ENCODE measurements at places on chromosomes 4 and X.

DNA sequence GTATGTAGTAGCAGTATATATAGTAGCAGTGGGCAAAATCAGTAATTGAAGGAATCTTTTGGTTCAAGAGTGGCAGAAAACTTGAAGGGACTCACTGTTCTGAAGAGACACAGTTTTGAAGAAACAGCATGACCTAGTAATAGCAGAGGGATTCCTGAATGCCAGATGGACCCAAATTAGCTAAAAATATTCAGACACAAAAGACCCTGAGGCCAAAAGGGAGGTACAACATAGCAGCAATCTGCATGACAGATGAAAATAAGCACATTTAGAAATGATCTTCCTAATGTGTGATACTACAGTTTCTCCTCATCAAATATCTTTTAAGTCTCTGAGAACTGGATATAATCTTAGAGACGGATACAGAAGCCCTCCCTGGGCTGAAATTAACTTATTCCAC is 536.6 kb downstream of the PPARGC1A start:
- no peak for DNase-seq

DNA sequence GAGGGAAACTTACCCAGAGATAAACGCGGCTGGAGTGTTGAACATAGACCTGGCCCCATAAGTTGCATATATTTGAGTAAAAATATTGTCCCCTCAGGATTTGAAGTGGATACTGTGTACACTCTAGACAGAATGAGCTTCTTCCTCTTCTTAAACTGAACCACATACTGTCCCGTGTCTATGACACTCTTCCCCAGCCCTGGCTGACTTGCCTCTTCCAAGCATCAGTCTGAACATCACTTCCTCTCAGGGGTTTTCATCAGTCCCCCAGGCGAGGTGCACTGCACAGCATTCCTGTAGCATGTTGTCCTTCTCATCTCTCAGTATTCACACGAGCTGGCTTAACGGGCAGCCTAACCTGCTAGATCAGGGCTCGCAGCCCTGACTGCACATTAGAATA is 80.5 kb upstream of the TMEM150C start:
- no peak for DNase-seq

GRCh38 chr4:101807351-101807750 is 16.8 kb downstream of the BANK1 start:
- DNase-seq, result no peak

- no peak for DNase-seq
Observed at GRCh38 chrX:132059973-132060540, 37.0 kb downstream of the STK26 start.

GRCh38 chr4:186082221-186082620 is 13.3 kb downstream of the TLR3 start:
- no peak for DNase-seq

DNA sequence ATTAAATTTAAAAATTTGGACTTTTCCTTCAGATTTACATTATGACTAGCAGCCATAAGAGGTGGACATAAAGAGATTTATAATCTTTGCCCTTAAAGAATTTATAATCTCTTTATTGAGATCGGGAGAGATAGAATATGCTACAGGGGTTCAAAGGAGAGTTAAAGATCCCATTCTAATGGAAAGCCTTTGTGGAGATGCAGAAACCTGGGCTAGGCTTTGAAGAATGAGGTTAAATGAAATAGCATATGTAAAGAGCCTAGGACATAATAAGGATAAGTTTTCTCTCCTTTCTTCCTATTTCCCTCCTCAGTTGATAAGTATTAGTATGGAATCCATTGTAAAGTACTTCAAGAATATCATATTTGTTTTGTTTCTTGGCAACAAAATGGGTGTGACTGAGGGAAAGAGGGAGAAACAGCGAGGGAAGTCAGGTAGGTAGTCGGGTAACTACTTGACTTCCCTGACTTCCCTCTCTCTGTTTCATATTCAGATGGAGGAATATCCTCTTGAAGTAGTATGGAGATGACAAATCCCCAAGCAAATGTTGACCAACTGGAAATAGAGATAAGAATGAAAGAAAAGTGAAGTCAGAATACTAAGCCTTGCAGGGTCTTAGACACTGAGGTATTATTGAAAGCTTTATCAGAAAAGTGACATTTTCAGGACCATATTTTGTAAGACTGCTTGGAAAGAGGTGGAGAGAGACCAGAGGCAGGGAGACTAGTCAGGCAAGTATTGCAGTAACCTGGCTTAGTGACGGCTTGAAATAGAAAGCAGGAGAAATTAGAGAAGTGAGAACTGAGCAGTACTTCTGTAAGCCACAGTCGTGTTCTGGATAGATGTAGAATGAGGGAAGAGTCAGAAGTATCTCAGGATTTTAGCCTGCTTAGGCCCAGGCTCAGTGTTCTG is 82.9 kb downstream of the PDLIM5 start:
- no peak for DNase-seq

GRCh38 chrX:71214604-71215337 is 8.3 kb upstream of the GJB1 start:
- DNase-seq, result no peak

GRCh38 chr4:99362768-99363167 is 10.2 kb upstream of the ADH1C start:
- no peak for DNase-seq

GRCh38 chr4:154559494-154560418 is 3.1 kb upstream of the FGB start:
- no peak for DNase-seq

DNA sequence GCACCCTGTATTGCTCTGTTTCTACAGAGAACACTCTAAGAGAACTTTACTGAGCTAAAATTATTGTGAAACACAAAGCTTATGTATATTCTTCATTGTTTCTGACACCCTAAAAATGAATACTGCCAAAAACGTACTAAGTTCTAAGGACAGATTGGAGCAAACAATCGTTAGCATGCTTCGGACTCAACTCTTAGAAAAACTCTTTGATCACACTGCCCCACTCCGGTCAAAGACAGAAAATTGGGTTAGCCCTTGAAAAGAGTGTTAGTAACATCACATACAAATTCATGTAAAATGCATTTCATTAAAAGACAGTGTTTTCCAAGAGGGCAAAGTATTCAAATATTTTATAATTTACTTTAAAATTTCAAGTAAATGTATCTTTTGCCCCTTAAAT is 177.4 kb downstream of the DCHS2 start:
- DNase-seq, result no peak

- no peak for DNase-seq
Observed at GRCh38 chrX:103431316-103431715, 55.0 kb downstream of the BEX3 start.

DNA sequence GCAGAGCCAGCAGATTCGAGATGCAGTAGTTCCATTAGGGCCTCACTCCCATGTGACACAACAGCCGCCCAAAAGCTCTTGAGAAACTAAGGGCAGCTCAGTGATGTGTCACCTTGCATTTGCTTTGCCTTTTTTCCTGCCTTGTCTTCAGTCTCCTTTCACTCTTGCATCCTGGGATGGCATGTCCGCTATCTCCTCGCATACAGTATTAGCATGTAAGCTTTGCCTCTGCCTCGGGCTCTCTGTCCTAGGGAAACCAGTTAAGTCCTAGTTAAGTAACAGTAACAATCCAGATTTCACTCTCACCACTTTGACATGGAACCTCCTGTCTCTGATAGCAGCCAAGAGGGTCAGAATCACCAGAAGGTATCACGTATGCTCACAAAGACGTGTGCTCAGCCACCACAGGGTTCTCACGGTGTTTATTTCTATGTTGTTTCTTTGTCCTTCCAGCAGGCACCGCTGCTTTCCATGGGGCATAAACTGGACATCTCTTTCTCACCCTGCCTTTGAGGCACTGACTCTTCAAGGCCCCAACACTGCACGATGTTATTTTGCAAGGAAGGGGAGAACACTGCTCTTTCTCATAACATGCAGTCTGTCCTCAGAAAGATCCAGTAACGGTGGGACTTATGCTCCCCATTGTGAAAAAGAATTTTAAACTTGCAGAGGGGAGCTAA is 26.7 kb upstream of the SORBS2 start:
- no peak for DNase-seq

- DNase-seq, result no peak
Observed at GRCh38 chr4:108877821-108878220, 115.0 kb upstream of the ETNPPL start.

DNA sequence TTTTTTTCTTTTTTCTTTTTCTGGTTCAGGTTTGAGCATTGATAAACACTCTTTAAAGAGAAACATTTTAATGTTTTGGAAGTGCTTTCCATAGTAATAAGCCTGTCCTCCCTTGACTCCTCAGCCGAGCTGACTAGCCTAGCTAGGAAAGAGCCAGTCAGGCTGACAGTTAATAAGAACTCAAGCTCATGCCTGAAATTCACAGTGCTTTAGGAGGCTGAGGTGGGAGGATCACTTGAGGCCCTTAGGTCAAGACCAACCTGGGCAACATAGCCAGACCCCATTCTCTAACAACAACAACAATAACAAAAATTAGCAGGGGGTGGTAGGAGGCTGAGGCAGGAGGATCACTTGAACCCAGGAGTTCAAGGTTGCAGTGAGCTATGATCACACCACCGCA is 53.4 kb upstream of the ZCCHC13 start:
- no peak for DNase-seq

GRCh38 chr4:2442175-2442993 is 23.6 kb downstream of the CFAP99 start:
- no peak for DNase-seq

DNA sequence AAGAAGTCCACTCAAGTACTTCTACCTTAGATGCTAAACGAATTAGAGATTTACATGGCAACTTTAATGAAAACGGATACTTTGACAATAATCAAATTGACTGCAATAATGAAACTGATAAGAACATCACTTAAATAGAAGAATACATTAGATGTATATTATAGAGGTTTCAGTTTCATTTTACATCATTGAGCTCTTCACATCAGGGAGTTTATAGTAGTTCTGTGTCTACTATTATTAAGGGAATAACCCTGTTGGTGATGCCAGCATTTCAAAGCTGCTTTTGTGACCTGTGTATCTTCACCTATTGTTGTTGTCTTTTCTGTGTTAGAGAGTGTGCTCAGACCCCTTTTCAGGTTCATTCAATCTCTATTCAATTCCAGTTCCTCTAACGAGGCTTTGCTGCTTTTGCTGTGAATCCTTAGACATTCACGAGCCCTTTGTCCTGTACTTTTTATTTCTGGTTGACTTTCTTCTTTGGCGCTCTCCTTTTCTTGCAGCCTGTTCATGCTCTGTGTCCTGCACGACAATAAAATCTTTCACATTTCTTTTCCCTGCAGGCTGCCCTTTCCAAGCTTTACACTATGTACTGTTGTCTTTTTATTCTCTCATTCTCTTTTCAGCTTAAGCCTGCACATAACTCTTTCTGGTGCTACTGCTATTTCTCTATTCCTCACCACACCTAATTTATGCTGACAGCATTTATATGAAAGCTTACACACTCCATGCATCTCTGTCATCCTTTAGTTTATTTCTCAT is 232.1 kb downstream of the CPE start:
- DNase-seq, result no peak

- DNase-seq, result no peak
Observed at GRCh38 chr4:122163301-122163700, 11.2 kb downstream of the BLTP1 start.

- no peak for DNase-seq
Observed at GRCh38 chr4:121968859-121969258, 17.0 kb upstream of the TRPC3 start.

GRCh38 chr4:159024266-159024665 is 78.6 kb upstream of the RAPGEF2 start:
- no peak for DNase-seq

GRCh38 chr4:160570271-160570670 is 1467.4 kb downstream of the RAPGEF2 start:
- no peak for DNase-seq

GRCh38 chrX:133497356-133497755 is 82.1 kb upstream of the GPC4 start:
- no peak for DNase-seq

- DNase-seq, result no peak
Observed at GRCh38 chr4:113497154-113497884, 264.2 kb downstream of the CAMK2D start.

GRCh38 chrX:2751291-2751690 is 549 bp upstream of the XG start:
- DNase-seq, result no peak

DNA sequence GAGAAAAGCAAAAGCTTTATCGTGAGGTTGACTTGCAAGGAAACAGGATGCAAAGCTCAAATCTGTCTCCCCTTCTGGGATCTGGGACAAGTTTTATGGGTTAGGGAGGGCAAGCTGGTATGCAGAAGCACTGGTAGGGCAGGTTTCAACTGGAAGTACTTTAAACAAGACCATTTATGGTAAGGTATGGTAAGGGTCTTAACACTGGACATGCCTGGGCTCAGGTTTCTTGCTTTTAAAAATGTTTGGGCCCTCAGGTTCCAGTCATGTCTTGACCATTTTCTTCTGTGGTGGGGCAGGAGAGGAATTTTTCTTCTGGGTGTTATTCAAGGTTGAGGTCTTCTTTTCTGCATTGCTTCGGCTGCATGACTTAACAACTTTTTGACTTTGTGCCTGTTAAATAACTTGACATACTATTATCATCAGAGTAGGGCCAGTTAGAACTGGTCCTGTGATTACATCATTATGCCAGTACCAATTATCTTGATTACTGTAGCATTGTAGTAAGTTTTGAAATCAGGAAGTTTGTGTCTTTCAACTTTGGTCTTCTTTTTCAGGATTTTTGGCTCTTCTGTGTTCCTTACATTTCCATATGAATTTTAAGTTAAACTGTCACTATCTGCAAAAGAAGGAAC is 33.7 kb downstream of the CD38 start:
- DNase-seq, result no peak

- no peak for DNase-seq
Observed at GRCh38 chrX:40625294-40625693, 2.1 kb downstream of the MPC1L start.

DNA sequence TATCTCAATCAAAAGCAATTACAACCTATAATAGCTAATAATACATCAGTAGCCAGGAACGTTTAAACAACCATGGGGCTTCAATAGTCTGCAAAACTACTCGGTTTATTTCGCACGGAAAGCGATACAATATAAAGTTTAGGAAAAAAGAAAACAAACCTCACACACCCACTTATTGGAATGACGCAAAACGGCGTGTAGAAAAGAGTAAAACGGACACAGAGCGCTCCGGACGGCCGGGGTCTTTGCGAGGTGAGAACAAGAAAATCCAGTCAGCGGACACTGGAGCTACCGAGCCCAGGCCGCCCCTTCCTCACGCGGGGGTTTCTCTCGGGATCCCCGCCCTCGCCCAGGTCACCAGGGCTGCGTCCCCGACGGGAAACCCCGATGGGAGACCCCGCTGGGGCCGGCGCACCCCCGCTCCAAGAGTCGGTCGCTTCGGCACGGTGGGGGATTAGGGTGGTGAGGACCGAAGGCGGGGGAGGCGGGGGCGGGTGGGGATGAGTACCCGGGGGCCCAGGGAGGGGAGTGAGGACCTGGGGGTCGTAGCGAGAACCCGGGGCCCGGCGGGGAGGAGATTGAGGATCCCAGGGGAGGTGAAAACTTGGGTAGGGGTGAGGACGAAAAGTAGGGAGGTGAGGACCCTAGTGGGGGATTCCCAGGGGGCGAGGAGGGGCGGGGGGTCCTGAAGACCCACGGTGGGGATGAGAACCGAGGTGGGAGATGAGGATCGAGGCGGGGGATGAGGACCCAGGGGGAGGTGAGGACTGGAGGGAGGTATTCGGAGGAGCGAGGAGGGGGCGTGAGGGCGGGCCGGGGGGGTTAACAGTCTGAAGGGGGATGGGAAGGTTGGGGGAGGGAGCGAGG is 737 bp downstream of the NELFA start:
- DNase-seq, result no peak

All from T-helper 1 cell (primary cell).